ENCODE measurements at places on chromosomes 5 and 9.

DNA sequence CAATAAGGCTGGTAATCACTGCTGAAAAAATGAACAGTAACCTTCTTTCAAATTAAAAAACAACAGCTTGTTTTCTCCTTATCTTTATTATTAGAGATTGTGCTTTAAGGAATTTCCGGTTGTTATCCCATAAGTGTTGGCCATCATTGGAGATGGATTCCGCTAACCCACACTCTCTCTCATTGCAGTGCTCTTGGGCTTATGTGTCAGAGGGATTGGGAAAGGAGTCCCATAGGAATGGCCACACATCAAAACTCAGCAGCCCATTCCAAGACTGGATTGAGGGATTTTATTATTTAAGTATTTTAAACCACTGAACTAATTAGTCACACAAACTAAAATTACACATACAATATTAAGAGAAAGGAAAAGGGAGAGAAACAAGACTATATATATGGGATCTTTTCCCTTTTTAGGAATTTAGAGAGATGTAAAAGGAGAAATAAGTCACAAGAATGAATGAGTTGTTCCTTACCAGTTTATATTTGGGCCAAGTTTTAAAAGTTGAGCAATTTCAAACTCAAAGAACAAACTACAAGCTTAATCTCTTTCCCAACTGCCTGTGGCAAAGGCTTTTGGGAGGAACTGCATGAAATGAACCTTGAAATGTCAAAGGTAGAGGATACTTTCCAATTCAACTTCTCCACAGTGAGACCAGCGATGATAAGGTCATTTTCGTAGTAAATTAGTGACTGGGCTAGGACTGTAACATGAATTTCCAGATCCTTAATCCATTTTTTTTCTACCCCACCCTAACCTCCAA, 2.4 kb downstream of the SPINK6 start:
- no peak for DNase-seq

- DNase-seq, result no peak
Measured at GRCh38 chr5:5025774-5026408, 114.2 kb upstream of the ADAMTS16 start.

GRCh38 chr5:155926031-155926430, 400.9 kb upstream of the SGCD start:
- no peak for DNase-seq

DNA sequence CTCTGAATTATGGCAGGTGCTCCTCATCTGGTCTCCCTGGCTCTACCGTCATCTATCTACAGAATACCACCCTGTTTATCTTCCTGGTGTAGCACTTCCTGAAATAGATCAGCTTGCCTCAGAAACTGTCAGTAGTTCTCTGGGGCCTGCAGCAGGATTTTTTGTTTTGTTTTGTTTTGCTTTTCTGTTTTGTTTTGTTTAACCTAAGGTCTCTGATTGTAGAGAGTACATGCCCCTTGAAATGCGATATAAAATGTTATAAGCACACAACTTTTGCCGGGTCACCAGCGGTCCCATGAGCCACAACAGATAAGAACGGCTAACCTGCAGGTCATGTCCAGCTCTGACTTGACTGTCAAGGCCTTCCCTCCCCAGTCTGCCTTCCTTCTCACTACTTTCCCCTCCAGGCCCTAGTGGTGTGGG, 26.6 kb upstream of the CREBRF start:
- no peak for DNase-seq

GRCh38 chr5:167332309-167332708, 959.1 kb upstream of the WWC1 start:
- DNase-seq, result no peak

DNA sequence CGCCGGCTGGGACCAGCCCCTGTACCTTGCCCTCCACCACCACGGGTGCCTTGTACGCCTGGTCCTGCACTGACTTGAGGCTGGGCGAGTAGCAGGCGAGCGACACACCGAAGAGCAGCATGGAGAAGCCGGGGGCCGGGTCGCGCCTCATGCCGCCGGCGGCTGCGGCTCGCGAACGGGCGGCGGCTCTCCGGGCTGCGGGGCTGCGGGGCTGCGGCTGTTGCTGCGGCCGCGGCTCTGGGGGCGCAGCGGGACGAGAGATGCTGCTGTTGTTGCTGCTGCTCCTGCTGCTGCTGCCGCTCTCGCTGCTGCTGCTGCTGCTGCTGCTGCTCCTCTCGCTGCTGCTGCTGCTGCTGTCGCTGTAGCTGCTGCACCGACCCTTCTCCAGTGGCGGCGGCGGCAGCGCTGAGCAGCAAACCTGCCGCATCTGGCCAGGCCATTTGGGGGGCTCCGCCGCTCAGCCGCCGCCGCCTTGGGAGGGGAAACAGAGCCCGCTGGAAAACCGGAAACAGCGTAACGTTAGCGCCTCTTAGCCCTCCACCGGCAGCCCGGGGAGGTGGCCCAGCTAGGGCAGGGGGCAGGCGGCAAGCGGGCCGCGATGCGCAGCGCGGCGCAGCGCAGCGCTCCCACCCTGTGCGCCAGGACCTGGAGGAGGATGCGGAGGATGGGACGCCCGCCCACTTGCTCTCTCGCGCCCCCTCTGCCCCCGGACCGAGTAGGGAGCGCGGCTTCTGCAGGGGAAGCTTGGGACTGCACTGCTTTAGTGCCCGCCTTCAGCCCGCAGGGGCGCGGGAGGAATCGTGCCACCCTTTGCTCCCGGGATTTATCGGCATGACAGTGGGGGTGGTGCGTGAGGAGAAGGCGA, at the start of gene NRG2:
Gene NRG2, minus strand, starts transcription at position 657 of the 865 bp plus-strand sequence.
- DNase-seq, result peak; percentile 43

GRCh38 chr9:113131689-113132151, 19.1 kb upstream of the SLC31A2 start:
- no peak for DNase-seq

DNA sequence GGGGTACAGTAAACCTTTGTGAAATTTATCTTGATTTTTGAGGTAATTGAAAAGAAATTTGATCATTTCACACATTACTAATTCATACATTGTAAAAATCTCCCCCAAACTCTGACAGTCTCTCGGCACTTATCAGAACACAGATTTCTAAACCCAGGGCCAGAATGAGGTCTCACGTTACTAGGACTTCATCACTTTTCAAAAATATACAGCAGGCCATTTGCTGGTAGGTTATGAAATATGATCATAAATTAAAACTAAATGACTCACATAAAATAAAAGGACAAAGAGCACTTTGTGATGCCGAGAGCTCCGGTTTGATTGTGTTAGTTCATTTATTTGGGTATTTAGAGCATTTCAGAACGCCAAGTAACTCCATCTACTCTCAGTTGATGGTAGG, 17.0 kb downstream of the MSX2 start:
- no peak for DNase-seq

DNA sequence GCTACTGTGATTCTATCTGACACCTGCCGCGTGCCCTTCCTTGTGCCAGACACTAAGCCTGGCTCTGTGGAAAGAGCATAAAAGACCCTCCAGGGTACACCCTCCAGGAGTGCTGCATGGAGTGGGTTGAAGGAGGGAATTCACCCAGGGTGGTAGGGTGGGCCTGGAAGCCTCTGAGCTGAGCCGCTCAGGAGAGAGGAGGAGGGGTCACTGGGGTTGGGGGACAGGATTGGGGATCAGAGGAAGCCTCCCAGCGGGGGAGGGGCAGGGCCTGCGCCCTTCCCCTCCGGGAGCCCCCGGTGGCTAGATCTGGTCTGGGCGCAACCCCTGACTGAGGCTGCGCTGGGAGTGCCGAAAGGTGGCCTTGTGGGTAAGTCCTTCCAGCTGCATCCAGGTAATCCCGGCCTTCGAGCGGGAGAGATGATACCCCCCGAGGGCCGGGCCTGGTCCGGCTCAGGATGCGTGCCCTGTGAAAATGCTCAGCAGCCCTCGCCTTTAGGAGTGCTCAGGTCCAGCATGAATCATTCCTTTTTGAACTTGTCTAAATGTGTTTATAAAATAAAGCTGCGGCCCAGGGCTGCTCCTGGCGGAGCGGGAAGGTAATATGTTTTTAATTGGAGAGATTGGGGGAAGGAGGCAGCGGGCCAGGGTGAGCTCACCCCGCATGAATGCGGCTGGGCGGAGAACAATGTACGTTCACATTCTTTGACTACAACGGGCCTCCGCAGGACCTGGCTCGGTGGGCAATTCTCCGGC, 118.1 kb upstream of the SMIM23 start:
- DNase-seq, result peak; percentile 74

DNA sequence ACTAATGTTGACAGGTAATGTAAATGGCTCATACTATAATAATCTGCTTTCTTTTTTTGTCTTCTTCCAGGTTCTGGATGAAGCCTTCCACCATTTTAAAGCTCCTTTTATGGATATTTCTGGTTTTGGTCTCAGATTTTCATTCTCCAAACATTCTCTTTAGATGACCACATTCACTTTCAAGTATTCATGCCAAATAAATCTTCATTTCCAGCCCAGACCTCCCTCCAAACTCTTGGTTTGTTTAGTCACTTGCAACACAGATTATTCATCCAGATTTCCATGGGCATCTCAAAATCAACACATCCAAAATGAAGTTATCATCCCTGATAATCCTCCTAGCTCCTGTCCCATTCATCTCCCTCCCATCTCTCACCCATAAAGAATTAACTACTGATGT, 40.3 kb upstream of the SVEP1 start:
- no peak for DNase-seq

GRCh38 chr5:6487081-6487480, 38.4 kb downstream of the UBE2QL1 start:
- no peak for DNase-seq

GRCh38 chr5:90941002-90941720, 382.6 kb downstream of the ADGRV1 start:
- DNase-seq, result no peak

DNA sequence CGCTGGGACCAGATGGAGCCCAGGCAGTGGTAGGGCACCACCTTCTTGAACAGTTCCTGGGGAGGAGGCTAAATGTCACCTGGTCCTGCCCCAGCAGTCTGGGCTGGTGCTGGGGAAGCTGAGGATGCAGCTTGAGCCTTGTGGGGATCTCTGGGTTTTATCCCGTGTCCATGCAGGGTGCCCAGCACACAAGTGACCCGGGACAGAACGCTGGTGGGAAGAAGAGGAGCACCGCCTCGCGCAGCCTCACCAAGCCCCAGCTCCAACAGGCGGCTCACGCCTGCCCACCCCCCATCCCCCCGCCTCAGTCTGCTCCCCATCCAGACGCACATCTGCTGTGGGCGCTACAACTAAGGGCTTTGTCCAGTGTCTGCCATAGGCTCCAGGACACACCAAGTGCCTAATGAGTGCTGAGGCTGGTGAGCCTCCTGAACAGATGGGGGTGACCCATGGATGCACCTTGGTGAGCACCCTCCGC, 13.8 kb downstream of the RALGDS start:
- peak; percentile 49 for DNase-seq

DNA sequence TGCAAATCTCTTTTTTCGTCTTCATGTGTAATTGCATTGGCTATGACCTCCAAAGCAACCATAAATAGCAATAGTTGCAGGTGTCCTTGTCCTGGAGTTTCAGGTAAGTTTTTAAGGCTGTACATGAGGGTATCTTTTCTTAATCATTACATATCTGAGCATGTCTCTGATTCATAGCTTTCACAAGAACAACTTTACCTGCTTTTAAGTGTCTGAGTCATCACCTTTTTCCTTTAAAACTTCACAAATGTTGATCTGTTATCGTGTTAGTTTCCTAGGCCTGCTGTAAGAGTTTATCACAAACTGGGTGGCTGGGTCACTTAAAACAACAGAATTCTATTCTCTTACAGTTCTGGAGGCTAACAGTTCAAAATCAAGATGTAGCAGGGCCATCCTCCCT, 13.8 kb downstream of the GARNL3 start:
- DNase-seq, result no peak

DNA sequence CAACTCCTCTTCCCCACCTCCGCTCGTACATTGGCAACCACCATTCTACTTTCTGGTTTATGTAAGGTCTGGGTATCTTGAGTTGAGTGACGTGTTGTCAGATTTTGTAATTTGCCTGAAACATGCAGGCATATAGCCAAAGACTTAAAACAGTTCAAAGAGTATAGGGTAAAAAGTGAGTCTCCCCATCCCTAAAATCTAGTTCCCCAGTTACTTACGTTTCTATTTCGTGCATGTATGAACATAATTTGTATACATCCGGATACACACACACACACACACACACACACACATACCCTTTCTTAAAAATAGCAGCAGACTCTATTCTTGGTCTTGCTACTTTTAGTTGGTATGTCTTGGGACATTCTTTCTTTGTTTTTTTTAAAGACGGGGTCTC, 915 bp downstream of the HSDL2 start:
- peak; percentile 43 for DNase-seq

- DNase-seq, result no peak
Measured at GRCh38 chr9:120891884-120892747, 15.1 kb upstream of the PHF19 start.

DNA sequence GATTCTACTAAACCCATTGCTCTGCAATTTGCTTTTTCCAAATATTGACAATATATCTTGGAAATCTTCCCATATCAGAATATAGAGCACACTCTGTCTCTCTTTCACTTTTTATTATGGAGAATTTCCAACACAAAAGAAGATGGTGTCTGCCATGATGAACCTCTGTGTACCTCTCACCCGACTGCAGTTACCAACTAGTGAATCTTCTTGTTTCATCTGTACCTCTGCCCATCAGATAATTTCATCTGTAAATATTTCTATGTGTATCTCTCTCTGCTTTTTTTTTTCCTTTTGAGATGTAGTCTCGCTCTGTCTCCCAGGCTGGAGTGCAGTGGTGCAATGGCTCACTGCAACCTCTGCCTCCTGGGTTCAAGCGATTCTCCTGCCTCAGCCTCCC, 62.8 kb downstream of the NTNG2 start:
- DNase-seq, result no peak

GRCh38 chr5:54275361-54275760, 35.0 kb downstream of the ARL15 start:
- DNase-seq, result no peak

DNA sequence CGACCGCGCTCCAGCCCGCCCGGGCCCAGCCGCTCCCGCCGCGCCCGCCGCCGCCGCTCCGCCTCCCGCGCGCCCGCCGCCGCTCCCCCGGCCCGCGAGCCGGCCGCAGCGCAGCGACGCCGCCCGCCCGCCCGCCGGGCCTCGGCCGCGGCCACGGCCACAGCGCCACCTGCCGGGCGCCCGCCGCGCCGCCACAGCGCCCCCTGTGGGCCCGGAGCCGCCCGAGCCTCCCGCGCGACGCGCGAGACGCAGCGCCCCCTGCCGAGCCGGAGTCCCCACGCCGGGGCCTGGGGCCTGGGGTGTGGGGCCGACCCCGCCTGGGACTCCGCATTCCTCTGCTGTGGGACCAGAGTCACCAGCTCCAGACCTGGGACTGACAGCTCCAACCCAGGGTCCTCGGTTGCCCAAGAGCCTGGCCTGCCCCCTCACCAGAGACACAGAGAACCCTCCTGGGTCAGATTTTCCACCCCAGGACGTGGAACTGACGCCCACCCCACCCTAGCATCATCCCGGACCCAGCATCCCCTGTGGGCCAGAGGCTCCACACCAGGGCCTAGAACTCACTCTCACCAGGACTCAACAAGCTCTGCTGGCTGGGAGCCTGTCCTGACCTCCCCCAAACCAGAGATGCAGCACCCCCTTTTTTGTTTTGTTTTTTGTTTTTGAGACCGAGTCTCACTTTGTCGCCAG, at the start of gene RAPGEF1:
Gene RAPGEF1, minus strand, starts transcription at position 118 of the 690 bp plus-strand sequence. CDS start 246 bp downstream, outside the sequence.
- DNase-seq, result peak; percentile 78

DNA sequence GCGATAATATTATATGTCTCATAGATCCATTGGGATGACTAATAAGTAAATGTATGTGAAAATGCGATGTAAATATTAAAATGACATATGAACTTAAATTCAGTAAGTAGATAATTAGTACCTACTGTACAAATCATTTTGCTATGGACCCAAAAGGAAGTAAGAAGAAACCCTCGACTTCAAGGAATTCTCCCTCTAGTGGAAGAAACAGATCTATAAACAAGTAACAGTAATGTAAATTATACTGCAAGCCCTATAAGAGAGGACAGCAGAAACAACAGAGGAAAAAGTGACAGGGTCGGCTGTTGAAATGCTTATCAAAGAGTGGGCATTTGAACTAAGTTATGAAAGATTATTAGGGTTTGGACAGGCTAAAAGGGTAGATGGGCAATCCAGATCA, 320.3 kb downstream of the DMAC1 start:
- no peak for DNase-seq
